DMS79 (cell line): ENCODE measurements at places on chromosomes 2 and 18.

DNA sequence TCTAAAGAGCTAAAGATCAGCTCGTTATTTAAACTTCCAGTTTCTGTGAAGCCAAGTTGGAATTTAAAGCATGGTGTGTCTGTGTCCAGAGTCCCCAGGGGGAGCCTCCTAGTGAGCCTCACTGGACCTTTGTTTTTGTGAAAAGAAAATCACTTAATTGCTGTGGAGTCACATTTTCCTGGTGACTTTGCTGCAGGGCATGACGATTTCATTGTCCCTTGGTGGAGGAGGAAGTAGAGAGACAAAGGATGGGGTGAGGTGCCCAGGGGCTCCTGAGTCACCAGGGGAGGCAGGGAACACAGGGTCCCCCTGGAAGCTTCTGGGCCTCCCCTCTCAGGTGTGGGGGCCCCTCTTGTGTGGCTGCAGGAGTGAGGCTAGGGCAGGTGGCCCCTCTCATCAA, 19.7 kb downstream of the ATP6V1C2 start:
- DNase-seq: no peak

DNA sequence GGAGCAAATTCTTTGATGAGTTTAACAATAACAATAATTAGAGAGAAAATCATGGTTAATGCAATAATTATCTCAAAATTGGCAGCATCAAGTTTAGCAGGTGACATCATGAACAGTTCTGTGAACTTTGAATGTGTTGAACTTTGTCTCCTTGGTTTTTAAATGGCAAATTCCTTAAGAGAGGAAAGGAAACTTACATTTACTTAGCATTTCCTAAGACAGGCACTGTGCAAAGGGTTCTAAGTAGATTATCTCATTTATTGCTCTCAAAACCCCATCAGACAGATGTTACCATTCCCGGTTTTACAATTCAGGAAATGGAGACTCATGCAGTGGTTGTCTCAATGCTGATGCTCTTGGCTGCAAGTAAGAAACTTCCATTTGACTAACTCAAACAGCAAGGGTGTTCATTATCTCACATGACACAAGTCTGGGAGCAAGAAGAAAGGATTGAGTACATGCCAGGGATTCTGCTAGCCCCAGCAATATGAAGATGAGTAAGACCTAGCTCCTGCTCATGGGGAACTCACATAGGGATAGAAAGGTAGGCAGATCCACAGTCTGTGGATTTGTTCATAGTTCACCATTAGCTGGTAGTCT, 81.3 kb upstream of the ITGA6 start:
- DNase-seq: no peak

DNA sequence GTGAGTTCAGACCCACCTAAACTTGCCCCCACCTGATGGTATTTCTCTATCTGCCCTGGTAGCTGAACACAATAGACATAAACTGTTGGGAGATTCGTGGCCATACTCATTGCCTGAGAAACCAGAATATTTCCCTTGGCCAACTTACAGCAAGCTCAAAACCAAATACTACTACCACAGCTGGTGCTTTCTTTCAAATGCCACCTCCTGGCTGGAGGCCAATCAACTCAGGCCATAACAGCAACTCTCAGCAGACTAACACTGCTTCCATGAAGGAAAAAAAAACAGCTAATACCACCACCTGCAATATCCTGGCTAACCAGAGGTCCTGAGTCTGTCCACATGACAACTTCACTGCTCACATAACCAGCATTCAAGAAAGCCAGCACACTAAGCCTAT, 373.1 kb downstream of the CMPK2 start:
- no peak for DNase-seq

GRCh38 chr2:220499225-220499624, 871.8 kb downstream of the SLC4A3 start:
- DNase-seq: peak; percentile 78

GRCh38 chr2:42317486-42317885, 43.5 kb downstream of the COX7A2L start:
- DNase-seq: no peak

DNA sequence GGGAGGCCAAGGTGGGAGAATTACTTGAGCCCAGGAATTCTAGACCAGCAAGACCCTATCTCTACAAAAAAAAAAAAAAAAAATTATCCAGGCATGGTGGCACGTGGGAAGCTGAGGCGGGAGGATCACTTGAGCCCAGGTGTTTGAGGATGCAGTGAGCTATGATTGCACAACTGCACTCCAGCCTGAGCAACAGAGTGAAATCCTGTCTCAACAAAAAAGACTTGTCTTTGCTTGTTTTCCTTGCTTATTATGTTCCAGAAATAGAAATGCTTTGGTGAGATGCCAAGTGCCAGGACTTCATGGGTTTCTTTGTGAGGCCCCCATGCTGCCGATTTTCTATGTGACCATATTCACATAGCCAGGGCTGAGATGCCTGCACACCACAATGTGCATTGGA, 9.0 kb downstream of the DCDC2C start:
- peak; percentile 40 for DNase-seq

GRCh38 chr2:121309801-121310200, 24.8 kb upstream of the TFCP2L1 start:
- no peak for DNase-seq

GRCh38 chr2:236644502-236644911, 74.9 kb downstream of the ACKR3 start:
- DNase-seq: no peak

GRCh38 chr2:151770995-151771394, 36.7 kb upstream of the NEB start:
- DNase-seq: no peak

- DNase-seq: no peak
Observed at GRCh38 chr2:181738074-181738473, 57.8 kb upstream of the NEUROD1 start.

DNA sequence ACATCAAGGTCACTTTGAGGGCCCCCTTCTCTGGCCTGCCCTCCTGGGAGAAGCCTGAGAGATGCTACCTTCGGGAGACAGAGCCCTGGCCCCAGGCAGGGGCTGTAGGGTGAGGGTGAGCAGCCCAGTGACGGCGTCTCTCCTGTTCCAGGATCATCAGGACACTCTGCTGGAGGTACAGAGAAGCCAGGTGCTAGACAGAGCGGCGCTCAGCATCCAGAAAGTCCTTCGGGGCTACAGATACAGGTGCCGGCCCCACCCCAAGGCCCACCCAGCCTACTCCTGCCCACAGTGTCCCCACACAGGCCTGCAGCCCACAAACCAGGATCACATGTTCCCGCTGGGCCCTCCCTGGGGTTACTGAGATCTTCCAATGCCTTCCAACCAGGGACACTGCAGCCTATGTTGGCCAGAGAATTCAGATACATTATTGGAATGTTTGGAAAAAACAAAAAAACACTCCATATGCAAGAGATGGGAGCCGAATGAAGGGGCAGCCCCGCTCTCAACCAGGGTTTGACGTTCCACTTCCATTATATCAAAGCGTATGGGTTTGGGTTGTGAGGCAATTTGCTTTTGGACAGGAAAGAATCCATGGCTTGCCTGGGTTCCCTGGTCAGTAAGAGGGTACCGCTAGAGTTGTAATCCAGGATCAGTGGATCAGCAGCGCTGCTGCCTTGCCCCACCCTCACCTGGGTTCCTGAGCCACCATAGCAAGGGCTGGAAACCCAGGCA, 49.5 kb upstream of the GPR17 start:
- no peak for DNase-seq

DNA sequence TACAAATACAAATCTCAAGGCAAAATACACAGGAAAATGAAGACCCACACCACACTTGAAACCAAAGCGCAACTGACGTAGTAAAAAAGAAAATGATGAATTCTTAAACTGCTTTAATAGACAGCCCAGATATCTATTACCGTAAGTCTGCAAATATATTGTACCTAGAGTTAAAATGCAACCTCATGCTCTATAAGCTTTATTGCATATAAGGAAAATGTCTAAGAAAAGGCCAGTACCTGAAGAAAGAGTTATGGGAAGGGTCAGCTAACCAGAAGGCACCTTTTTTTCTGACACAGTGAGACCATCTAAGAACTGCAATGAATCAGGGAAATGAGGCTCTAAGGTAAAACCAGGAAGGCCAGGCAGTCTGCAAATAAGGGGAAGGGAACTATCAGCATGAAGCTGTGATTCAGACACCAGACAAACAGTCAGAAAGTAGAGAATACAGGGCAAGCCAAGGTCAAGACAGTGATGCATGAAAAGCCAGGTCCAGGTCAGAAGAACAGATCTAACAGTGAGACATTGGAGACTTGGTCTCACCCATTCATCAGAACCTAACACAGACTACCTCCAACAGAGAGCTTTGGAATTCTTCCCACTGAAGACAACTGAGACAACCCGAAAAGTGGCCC, 46.9 kb downstream of the PDE11A start:
- DNase-seq: no peak

- no peak for DNase-seq
Observed at GRCh38 chr2:24351981-24352380, 8.4 kb downstream of the ITSN2 start.

DNA sequence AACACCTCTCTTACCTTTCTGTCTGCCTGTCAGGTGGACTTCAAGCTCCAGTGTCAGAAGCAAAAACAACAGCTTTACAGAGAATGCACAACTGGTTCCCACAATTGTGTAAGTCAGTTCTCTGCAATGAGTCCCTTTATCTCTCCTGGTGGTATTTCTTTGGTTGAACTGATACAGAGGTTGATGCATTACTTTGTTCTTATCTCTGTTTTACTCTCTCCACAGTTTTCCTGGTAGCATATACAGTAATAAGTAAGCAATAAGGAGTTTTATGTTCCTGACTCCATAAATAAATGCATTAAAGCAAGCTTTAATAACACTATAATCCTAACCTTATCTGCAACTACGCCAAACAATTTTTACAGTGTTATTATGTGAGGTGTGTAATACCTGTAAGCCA, 310.3 kb upstream of the GYPC start:
- DNase-seq: no peak

- no peak for DNase-seq
Observed at GRCh38 chr2:60334610-60335009, 218.8 kb downstream of the BCL11A start.

DNA sequence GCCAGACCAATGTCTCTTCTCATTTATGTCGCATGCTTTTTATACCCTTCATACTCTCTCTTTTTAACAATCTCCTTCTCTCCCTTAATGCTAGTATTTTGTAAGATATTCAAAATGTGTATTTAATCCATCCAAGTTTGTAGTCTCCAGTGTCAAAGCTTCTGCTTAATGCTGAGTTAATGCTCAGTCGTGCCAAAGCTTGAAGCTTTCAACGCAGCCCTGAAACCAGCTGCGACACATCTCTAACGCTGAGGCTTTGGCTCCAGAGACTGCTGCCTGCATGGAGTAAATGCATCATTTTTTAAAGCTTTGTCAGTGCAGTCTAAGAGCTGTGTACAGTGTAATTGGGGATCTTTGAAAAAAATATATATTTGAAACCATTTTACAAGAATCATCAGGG, 2108.8 kb upstream of the PIK3C3 start:
- DNase-seq: no peak

DNA sequence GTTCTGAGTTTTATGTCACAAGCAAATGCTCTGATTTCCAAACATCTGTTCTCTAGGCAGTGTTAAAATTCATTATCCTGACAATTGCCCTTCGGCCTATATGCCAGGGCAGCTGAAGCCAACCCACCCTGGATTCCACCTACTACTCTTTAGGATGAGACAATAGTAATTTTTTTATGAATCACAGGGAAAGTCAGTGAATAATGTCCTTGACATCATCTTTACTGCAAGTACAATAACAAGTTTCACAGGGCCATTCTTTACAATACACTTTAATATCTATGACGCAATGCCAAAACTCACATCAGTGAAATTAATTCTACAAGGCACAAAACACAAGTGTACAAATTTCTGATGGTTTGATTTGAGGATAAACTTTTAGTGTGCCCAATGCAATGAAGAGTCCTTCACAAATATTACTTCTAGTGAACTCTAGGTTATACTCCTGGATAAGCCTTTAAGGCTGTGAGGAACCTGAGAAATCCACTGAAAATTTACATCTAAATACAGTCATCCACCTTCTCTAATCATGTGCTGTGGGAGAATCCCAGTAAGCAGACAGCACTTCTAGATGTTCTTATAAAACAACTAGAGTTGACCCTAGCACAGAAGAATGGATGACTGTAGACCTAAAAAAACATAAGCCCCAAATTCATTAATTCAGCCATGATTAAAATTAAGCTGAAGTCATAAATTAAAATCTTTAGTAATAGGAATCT, 77.3 kb upstream of the CTLA4 start:
- no peak for DNase-seq

DNA sequence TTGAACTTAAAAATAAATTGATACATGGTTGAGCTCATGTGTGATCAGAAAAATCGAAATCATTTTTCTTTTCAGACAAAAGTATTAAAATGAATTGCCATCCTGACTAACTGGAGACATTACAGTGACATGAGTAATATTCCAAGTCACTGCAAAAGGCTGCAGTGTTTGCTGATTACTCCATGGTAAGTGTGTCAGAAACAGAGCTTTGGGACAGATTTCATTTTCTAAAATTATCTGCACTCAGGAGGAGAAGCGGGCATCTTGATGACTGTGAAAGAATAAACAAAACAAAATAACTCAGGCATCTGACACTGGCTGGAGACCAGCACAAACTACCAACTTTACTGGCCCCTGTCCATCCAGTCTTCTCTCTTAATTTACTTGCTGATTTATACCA, 312.3 kb upstream of the PIK3C3 start:
- DNase-seq: no peak

DNA sequence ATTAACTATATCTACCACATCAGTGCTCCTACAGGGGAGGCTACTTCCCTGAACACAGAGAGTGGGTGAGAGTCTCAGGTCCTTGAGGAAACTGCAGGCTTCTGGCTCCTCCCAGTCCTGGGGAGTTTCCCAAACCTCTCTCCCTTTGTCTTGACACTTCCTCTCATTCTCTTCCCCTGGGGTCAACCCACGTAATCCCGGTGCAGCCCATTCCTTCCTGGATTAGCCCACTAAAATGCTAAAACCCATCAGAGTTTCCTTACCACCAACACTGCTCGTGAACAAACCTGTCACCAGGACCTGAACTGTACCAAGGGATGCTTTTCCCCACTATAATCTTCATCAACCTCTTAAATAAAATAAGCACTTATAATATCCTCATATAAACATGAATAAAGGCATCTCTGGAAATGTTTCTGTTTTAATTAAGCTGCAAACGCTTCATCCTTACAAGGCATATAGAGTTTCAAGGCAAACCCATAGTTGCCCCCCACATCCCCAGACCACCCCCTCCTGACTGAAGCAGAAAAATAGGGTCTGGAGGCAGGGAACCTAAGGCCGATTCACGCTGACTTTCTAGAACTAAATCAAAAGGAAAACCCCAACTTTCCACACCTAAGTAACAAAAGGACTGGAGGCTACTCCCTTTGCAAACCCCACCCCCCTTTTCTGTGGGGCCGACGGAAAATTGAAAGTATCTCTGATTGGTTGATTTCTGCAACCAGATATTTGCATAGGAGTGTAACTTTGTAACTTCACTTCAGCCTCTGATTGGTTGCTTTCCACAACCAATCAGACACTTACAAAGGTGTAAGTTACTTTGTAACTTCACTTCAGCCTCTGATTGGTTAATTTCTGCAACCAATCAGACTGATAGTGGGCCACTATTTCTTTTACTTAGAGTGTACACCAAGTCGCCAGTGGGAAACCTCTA, 19.0 kb downstream of the TMSB10 start:
- no peak for DNase-seq
